Spinal cord (tissue), 10 donors: ENCODE measurements at places on chromosomes 3 and 15.

- no peak for DNase-seq
These were observed 2.0 kb upstream of the BHLHE40 start for GRCh38 chr3:4977001-4977852.

GRCh38 chr15:31513178-31513577 is 186.5 kb downstream of the KLF13 start:
- no peak for DNase-seq

GRCh38 chr3:195101001-195101583 is 169.9 kb downstream of the XXYLT1 start:
- no peak for DNase-seq

DNA sequence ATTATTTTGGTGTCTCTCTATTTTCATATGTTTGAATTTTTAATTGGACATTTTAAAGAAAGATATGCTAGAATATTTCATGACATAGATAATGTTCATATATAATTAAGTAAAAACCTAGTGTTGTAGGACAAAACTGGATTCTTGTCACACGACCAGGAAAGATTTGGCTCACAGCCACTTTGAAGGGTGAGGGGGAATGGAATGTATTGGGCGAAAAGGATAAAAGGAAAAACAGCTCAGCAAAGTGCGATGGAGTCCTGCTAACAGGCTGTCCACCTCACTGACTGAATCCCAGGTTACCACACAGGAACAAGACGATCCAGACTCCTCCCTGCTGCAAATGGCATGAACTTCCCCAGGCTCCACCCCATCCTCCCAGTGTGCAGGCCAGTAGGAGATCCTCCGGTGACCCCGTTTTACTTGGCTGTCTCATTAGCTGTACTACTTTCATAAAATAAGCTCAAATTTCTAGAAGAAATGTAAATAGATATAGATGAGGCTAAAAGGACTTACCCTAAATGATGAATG is 186.2 kb downstream of the CD47 start:
- no peak for DNase-seq

GRCh38 chr3:172096881-172097420 is 57.6 kb downstream of the FNDC3B start:
- no peak for DNase-seq

DNA sequence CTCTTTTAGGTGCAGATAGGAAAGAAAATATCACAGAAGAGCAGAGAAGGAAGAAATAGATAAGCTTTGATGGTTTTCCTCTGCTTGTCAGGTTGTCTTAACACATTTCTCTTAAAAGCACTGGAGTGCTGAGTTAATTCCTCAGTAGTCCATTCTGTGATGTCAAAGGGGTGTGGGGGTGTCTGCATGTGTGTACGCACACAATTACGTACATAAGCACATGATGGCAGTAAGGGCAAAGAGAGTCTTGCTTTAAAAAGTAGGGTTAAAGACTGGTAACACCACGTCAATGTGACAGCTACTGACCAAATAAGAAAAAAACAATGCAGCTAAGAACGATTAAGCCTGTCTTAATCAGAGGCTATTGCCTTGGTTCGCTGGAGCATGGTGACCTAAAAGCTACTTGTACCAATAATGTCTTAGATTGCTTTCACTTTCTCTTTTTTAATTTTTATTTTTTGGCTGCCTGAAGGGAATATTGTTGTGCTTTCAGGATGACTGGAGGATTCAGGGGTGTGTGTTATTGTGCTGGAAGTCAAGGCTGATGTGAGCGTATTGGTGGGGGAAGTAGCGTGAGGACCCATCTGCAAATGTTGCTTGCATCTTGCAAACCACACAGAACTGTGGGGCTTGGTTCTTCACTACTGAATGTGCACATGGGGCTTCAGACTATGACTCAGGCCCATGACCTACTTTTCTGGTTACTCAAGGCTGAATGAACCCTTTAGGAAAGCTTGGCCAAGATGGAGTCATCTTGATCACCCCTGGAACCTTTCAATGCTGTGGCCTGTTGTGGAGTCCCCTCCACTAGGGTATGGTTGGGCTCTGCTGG is 417.8 kb upstream of the TPM1 start:
- DNase-seq: no peak
